ENCODE measurements at places on chromosomes 6 and 20. TPM values are rescaled to one million over a fixed set of nuclear protein-coding genes. Genes with fewer than 3 reads are reported as not detected.

The TBC1D32 gene
- total RNA-seq, result 0.88 TPM

The JPH2 gene
- total RNA-seq, result 3.2 TPM

The PDE10A gene
- 25.5 TPM for total RNA-seq

The MOCS1 gene
- total RNA-seq, result 2.2 TPM

The UBE2C gene
- 255 TPM for total RNA-seq

The MOXD1 gene
- total RNA-seq, result 1.9 TPM

Data from A549 treated with GW870086 at 1 μM for 4 hours (cell line).